ENCODE measurements at places on chromosomes 16 and 17. TPM values are rescaled to one million over a fixed set of nuclear protein-coding genes. Genes with fewer than 3 reads are reported as not detected.

CD7 gene
- total RNA-seq: 5.0 TPM

DNA sequence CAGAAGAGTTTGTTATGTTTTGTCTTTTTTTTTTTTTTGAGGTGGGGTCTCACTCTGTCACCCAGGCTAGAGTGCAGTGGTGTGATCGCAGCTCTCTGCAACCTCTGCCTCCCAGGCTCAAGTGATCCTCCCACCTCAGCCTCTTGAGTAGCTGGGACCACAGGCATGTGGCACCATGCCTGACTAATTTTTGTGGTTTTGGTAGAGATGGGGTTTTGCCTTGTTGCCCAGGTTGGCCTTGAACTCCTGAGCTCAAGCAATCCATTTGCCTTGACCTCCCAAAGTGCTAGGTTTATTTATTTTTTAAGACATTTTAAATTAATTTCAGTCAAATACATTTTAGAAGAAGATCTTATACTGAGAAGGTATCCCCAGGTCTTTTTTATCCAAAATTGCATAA lies 366.7 kb downstream of the KCNJ2 start:
- H3K4me1 ChIP-seq: no peaks in the 10 kb centered on the region
- no peak overlapping the region for H3K4me3 ChIP-seq
- H3K36me3 ChIP-seq: no peaks in the 10 kb centered on the region
- DNase-seq: no peak

FBXO39 gene
- total RNA-seq: not detected

TNFRSF17 gene
- 1.3 TPM for total RNA-seq

ARMC5 gene
- total RNA-seq: 5.5 TPM

- H3K4me1 ChIP-seq: no peaks in the 10 kb centered on the region
- no peak for DNase-seq
- peaks cover 19% of the 10 kb centered on the region for H3K36me3 ChIP-seq
- H3K27me3 ChIP-seq: no peaks in the 10 kb centered on the region
- no peak overlapping the region for H3K27ac ChIP-seq
These were observed 13.8 kb downstream of the MLYCD start for GRCh38 chr16:83912519-83913244.

ADAP2 gene
- total RNA-seq: 5.6 TPM

DNA sequence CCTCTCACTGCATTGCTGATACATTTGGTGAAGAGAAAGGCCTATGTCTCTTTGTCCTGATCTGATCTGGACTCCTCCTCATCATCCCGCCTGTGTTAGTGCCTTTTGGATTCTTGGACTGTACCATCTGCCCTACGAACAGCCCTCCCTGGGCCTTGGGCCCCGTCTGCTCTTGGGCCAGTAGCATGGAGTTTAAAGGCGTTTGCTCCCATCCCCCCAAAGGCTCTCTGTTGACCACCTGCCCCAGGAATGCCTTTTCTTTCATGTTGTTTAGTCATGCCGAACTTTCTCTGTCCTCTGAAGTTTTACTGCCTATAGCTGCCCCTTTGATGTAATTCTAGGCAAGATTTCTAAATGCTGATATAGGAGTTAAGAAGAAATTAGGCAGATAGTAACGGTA lies 30.9 kb upstream of the MEAK7 start:
- no peaks in the 10 kb centered on the region for H3K4me1 ChIP-seq
- no peaks in the 10 kb centered on the region for H3K27me3 ChIP-seq
- DNase-seq: no peak
- no peak overlapping the region for H3K4me3 ChIP-seq
- H3K36me3 ChIP-seq: no peaks in the 10 kb centered on the region
- H3K27ac ChIP-seq: no peak overlapping the region

MT1E gene
- 359 TPM for total RNA-seq

KRT12 gene
- total RNA-seq: 4.4 TPM

DNA sequence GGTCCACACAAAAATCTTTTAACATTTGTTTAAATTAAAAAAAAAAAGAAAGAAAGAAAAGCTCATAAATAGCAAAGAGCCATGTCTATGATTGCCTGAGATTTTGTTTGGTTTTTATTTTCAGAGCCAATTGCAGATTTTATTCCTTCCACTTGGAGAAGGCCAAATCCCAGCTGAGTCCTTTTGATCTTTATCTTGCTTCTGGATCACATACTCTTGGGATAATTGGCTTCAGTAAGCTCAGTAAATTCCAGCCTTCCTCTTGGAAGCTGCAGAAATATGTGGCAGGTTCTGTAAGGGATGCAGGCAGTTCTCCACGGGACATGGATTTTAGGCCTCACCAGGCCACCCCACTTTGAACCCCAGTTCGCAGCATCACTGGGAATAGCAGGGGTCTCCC lies 63.3 kb upstream of the TMC5 start:
- H3K27me3 ChIP-seq: no peaks in the 10 kb centered on the region
- no peak overlapping the region for H3K27ac ChIP-seq
- DNase-seq: no peak
- H3K36me3 ChIP-seq: no peaks in the 10 kb centered on the region
- no peaks in the 10 kb centered on the region for H3K4me1 ChIP-seq

DNA sequence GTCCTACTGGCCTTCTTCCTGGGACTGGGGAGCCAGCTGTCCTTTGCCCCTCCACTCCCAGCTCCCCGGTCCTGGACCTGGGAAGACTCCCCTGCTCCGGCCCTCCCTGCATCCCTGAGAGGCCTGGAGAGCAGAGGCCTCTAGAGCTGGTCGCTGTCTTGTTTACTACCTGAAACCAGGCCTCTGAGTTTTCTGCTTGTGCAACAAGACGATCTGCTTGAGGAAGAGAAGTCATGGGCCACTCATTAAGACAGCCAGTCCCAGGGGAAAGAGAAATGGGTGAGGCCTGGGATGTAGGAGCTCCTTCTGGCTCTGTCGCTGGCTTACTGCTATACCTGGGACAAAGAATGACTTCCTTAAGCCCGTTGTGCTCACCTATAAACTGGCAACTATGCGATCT lies 29.8 kb upstream of the GPRC5C start:
- DNase-seq: no peak
- H3K36me3 ChIP-seq: no peaks in the 10 kb centered on the region
- no peak overlapping the region for H3K4me3 ChIP-seq
- H3K4me1 ChIP-seq: no peaks in the 10 kb centered on the region
- no peak overlapping the region for H3K27ac ChIP-seq

DNA sequence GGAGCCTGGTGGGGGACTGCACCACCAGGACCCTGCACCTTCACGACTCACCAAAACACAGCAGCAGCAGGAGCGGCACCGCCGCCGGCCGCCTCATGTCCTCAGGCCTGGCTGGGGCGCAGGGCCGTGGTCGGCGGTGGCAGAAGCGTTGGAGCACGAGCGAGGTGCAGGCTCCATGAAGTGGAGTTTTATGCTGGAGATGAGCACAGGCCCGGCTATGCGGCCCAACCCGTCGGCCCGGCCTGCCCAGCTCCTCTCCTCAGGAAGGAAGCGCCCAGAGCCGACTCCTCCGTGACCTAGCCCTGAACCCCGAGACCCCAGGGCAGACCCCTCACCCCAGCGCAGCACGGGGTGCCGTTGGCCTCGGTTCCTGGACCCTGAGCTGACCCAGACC lies at the start of gene PRSS27:
Gene PRSS27 (minus strand): TSS at position 161 of the 394 bp plus-strand sequence. CDS start 64 bp downstream, at position 97.
- DNase-seq: no peak
- peak within 1 kb of the TSS; percentile 87 for H3K27ac ChIP-seq

CDRT15 gene
- total RNA-seq: not detected

GP2 gene
- 31.1 TPM for total RNA-seq

DNA sequence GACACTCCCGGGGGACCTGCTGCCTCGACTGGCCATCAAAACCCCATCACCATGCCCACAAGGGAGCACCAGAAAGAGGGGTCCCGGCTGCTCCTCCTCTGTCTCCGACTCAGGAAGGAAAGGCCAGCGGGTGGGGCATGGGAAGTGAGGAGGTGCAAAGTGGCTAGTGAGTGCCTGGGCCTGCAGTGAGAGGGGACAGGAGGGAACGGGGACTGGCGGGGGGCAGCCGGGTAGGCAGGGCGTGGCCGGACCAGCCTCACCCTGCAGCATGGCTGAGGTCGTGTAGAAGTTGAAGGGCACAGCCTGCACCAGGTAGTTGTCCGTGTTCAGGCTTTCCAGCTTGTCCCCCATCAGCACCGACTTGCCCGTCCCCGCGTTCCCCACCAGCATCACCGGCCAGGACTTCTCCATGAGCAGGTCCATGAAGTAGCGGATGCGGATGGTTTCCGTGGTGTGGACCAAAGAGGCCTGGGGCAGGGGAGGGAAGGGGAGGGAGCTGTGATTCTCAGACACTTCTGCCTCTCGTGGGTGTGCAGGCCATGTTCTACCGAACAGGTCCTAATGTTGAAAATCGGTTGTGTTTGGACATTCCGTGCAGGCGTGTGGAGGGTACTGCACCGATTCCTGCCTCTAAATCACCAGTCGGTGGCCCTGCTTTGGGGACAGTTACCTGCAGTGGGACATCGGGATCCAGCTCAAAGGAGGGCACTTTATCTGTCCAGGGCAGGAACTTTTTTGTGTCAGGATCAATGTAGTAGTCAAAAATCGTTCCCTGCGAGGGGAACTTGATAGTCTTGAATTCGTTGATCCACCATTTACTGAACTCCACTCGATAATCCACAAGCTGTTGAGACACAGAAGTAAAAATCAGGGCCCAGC lies 91.7 kb downstream of the DNAH17 start:
- no peaks in the 10 kb centered on the region for H3K36me3 ChIP-seq
- no peaks in the 10 kb centered on the region for H3K27me3 ChIP-seq
- no peak for DNase-seq
- no peak overlapping the region for H3K27ac ChIP-seq

GRCh38 chr16:76653390-76654026 lies 376.3 kb downstream of the CNTNAP4 start:
- no peak for DNase-seq
- no peak overlapping the region for H3K4me3 ChIP-seq
- H3K36me3 ChIP-seq: no peaks in the 10 kb centered on the region

- DNase-seq: peak; percentile 85
- H3K27ac ChIP-seq: peak overlapping the region; percentile 13
- no peak overlapping the region for H3K4me3 ChIP-seq
- no peaks in the 10 kb centered on the region for H3K4me1 ChIP-seq
- no peaks in the 10 kb centered on the region for H3K36me3 ChIP-seq
These were observed 6.9 kb downstream of the CHD9 start for GRCh38 chr16:53061701-53062159.

WFIKKN1 gene
- total RNA-seq: 1.1 TPM

- H3K4me1 ChIP-seq: no peaks in the 10 kb centered on the region
- H3K4me3 ChIP-seq: no peak overlapping the region
- no peak for DNase-seq
- no peak overlapping the region for H3K27ac ChIP-seq
- H3K36me3 ChIP-seq: no peaks in the 10 kb centered on the region
- H3K27me3 ChIP-seq: no peaks in the 10 kb centered on the region
These were observed 432.6 kb downstream of the TOX3 start for GRCh38 chr16:52114379-52114778.

RUNDC3A gene
- total RNA-seq: 0.52 TPM

KRTAP4-1 gene
- not detected for total RNA-seq

RNU2-1 gene
- 2,735 TPM for total RNA-seq

- no peaks in the 10 kb centered on the region for H3K36me3 ChIP-seq
- no peak overlapping the region for H3K27ac ChIP-seq
- no peak for DNase-seq
- peaks cover 4% of the 10 kb centered on the region for H3K4me1 ChIP-seq
These were observed 1.2 kb downstream of the FADS6 start for GRCh38 chr17:74892013-74892841.

INCA1 gene
- total RNA-seq: 1.6 TPM

GRCh38 chr17:41619036-41619926 lies 5.1 kb downstream of the KRT17 start:
- no peak overlapping the region for H3K27ac ChIP-seq
- H3K27me3 ChIP-seq: no peaks in the 10 kb centered on the region
- H3K4me1 ChIP-seq: no peaks in the 10 kb centered on the region
- H3K36me3 ChIP-seq: no peaks in the 10 kb centered on the region

- H3K27ac ChIP-seq: peak overlapping the region; percentile 67
- no peak overlapping the region for H3K4me3 ChIP-seq
- no peaks in the 10 kb centered on the region for H3K4me1 ChIP-seq
- H3K27me3 ChIP-seq: no peaks in the 10 kb centered on the region
These were observed 17.2 kb upstream of the ABR start for GRCh38 chr17:1196946-1197345.

GRCh38 chr16:10920726-10921427 lies 21.4 kb downstream of the DEXI start:
- DNase-seq: no peak
- H3K4me1 ChIP-seq: no peaks in the 10 kb centered on the region
- H3K27me3 ChIP-seq: no peaks in the 10 kb centered on the region

- no peak overlapping the region for H3K27ac ChIP-seq
- no peaks in the 10 kb centered on the region for H3K4me1 ChIP-seq
- DNase-seq: no peak
- no peak overlapping the region for H3K4me3 ChIP-seq
- H3K27me3 ChIP-seq: no peaks in the 10 kb centered on the region
These were observed 44.3 kb upstream of the CACNG5 start for GRCh38 chr17:66790501-66791061.

DNA sequence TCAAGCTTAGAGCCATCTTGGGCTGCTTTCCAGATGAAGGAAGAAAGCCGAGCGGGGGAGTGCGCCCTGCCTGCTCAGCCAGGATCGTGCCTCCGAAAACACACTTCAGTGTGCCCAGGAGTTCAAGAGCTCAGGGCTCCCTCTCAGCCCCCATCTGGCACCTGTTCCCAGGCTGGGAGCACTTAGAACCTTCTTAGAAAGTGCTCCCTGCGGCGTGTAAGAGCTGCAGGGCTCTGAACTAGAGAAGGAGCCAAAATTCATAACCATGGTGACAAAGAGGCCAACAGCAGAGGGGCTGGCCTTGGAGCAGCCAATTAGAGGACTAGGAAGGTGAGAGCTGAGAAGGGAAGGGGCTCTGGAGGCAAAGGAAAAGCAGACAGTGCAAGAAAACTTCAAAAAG lies 59.0 kb upstream of the TNRC6C start:
- H3K36me3 ChIP-seq: no peaks in the 10 kb centered on the region
- no peak overlapping the region for H3K4me3 ChIP-seq
- no peak overlapping the region for H3K27ac ChIP-seq
- no peak for DNase-seq

KRTAP2-2 gene
- not detected for total RNA-seq

DNA sequence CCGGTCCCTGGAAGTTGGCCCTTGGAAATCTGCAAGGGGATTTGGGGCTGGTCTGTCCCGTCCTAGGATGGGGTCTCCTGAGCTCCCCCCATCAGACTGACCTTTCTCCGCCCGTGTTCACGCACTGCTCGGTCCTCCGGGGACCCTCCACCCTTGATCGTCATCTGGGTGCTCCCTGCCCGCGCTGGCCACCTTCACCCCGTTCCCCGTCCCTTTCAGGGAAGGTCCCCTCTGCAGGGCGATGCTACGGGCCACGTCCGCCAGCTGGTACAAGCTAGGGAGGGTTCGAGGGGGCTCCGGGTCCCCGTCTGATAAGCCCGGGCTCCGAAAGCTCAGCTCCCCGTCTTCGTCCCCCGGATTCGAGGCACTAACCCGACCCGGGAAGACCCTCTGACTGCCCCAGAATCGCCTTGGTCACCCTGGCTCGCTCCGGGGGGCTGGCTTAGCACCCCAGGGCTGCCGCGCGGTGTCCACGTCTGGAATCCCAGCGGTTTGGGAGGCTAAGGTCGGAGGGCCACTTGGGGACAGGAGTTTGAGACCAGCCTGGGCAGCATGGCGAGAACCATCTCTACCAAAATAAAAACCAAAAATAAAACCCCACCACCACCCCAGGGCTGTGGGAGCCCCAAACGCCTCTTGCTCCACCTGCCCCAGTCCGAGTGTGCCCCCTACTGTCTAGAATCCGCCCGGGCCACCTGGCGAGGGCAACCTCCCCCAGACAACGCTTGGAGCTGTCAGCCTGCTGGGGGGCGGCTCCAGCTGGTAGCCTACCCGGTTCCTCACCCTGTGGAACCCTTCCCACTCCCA lies 1.1 kb upstream of the SLC43A2 start:
- peaks cover 4% of the 10 kb centered on the region for H3K4me1 ChIP-seq
- no peaks in the 10 kb centered on the region for H3K36me3 ChIP-seq
- peak; percentile 92 for DNase-seq
- no peaks in the 10 kb centered on the region for H3K27me3 ChIP-seq

NPIPA2 gene
- total RNA-seq: 1.4 TPM

GRCh38 chr16:2366660-2367309 lies 26.3 kb upstream of the ABCA3 start:
- H3K4me3 ChIP-seq: no peak overlapping the region
- H3K4me1 ChIP-seq: no peaks in the 10 kb centered on the region
- H3K27me3 ChIP-seq: no peaks in the 10 kb centered on the region

All from colonic mucosa (tissue), 4 donors.